SJCRH30 (cell line): ENCODE measurements at places on chromosomes 4 and X.

DNA sequence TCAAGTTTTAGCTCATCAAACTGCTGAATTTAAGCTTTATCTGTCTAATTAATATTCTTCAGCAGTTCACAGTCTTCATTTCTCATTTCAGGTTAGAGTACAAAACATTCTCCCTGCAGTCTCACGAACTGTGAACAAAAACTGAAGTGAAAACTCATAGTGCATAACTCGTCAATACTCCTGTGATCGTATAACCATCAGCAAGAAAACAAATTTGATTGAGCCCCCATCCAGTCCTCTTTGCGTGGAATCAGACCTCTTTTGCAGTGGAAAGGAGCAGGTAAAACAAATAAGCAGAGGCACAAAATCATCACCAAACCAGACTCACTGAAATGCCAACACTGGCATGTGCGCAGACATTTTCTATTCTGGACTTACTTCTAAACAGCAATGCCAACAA is 12.7 kb downstream of the ADAM29 start:
- DNase-seq: no peak

DNA sequence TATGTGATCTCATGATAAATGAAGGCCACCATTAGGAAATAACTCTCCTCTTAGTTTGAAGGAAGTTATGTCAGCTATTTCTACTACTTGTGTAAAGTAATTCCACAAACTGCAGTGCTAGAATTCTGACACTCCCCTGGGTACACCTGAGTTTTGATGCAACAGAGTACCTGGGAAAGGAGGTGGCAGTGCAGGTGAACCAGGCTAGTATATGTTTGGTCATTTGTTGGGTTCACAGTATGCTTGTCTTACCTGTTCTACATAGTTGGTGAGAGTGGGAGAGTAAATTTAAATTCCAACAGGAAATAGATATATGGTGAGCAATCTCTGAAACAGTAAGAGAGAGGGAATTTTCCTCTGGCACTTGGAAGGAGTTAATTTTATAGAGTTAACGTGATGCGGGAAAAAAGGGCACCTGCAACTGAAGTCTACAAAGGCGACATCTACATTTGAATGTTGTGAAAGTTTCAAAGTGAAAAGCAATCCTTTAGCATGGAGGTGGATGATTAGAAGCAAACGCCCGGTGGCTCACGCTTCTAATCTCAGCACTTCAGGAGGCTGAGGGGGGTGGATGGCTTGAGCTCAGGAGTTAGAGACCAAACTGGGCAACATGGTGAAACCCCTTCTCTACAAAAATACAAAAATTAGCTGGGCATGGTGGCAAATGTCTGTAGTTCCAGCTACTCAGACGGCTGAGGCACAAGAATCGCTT is 8.3 kb upstream of the SLC10A6 start:
- DNase-seq: no peak

DNA sequence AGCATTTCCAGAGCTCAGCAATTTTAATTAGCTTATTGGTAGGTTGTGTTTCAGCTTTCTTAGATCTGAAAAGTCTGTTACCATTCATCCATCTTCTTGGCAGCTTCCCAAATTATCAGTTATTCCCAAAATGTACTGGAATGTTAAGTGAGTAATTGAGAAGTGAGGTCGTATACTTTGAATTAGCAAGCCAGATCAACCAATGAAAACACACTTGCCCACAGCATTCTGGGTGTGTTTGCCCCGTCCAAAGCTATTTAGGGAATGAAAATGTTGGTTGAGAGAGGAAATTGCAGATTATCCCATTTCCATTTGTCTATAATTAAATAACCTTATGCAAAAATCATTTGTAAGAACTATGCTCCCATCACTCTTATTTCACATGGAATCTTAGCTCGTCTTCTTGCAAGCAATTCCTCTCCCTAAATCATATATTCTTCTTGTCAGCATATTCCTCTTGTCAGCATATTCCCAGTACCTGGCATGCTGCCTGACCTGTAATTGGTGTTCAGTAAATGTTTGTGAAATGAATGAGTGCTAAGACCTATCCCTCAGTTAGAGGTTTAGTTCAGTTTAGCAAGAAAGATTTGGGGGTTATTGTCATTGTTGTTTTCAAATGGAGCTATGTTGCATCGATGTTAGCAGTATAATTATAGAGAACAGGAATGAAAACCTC is 23.3 kb upstream of the ANTXR2 start:
- no peak for DNase-seq

DNA sequence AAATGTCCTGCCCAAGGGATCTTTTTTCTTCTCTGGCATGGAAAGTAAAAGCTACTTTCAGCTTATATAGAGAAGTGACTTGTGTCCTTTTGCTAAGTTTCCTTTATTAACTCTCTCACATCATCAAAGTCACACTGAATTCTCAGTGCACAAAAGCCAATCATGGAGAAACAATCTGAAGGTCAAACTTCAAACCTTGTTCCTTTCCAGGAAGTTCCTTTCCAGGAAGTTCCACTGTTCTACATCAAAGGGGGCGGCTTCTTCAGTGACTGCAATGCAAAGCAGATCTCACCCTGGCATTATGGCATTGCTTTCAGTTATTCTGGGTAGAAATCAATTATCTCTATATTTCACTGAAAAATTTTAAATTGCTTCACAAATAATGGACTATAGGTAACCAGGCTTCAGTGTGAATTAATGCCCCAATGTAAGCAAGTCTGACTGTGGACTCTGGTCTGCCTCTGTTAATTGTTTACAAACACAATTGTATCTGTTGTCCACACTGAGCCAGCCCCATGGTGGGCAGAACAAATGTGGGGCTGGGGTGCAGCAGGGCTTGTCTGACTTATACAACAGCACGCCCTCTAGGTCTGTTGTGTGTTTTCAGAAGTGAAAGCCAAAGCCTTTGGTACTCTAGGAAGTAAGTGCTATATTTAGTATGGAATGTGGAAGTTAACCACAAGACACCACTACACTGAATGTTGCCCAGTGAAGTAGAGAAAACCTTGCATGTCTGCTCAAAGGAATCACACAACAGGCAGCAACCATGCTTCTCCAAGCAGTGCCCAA is 98.8 kb downstream of the CDS1 start:
- DNase-seq: peak; percentile 26

DNA sequence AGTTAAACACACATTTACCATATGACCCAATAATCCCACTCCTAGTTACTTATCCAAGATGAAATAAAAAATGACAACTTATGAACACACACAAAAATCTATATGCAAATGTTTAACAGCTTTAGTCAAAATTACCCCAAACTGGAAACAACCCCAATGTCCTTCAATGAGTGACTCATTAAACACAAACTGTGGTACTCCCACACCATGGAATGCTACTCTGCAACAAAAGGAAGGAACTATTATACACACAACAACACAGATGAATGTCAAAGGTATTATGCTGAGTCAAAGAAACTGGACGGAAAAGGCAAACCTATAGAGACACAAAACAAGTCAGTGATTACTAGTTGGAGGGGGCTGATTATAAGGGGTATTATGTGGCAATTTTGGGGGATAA is 40.5 kb downstream of the MED14 start:
- DNase-seq: no peak

DNA sequence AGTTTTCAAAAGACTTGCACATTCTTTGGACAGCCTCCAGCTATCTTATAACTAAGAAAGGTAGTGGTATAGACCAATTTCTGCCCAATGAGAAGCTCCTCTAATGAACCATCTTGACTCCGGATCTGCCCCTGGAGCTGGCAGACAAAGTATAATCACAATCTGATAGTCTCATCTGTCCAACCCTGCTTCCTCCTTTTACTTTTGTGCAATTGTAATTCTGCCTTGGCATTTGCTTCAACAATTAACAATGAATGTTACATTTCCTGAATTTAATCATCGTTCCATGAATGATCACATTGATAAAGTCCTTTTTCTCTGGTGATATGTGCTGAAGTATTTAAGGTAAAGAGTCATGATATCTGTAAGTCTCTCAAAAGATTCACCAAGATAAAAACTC is 27.8 kb downstream of the FRYL start:
- no peak for DNase-seq

DNA sequence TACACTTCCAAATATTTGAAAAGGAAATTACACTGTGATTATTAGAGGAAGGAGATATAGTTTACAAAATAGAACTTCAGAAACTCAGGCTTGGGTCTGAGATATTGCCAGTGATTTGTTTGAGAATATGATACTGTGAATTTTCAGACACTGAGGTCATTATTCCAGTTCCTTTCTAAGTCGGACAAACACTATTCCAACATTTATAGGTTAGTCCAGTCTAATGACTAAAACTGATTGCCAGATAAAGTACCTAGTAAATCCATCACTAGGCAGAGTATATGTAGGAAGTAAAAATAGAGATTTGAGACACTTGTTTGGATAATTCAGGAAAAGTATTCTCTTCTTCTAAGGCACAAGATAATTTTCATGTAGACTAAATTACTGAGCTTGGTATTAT is 13.2 kb downstream of the MTTP start:
- no peak for DNase-seq

DNA sequence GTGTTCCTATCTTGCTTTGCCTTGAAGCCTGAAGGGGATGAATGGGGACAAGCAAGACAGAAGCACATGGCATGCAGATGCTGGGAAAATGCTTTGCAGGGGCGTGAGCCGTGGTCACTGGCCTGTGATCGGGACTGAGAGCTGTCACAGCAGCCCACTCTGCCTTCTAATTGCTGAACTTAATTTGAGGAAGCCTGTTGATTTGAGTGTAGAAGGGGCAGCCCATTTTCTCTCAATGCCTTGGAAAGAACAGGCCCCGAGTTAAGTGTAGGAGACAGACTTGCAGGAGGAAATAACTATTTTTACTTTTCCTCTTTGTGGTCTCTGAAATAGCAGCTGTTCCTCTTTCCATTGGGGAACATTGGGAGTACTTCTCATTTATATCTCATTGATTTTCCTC is 26.1 kb upstream of the TBC1D1 start:
- no peak for DNase-seq

DNA sequence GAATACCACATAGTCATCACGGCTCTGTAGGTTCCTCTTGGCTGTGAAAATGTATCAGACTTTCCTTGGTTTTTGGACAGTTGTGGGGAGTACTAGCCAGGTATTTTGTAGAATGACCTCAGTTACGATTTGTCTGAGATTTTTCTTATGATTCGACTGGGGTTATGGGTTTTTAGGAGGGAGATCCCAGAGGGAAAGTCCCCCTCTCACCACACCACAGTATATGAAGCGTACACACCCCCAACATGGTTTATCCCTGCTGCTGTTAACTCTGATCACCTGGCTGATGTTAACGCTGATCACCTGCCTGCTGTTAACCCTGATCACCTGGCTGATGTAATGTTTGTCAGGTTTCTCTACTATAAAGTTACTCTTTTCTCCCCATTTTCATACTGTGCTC is 72.6 kb downstream of the ANAPC4 start:
- no peak for DNase-seq

DNA sequence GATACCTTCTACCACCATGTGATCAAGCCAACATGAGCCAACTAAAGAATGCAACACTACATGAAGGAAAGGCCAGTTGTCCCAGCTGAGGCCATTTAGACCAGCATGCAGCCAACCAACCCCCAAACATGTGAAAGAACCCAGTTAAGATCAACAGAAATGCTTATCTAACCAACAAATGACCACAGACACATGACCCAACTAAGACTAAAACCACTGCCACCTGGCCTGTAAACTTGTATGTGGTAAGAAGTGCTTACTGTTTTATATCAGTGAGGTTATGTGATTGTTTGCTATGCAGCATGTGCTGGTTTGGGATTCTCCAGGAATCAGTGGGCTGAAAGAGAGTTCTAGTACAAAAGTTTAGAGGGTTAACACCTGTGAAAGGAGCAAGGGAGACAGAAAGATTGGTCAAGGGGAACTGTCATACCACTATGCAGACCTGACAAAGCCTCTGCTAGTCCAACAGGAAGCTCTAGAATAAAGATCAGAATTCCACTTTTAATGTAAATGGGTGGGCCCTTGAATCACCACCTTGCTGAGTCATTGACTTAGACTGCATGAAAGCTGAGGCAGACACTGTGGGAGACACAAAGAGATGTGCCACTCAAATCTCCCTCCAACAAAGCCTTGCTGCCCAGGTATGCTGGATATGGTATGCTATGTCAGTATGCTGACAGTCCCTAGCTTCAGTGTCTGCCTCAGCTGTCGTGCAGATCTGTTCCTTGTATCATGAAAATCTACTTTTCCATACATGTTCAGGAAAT is 6.1 kb upstream of the SH3D19 start:
- no peak for DNase-seq

DNA sequence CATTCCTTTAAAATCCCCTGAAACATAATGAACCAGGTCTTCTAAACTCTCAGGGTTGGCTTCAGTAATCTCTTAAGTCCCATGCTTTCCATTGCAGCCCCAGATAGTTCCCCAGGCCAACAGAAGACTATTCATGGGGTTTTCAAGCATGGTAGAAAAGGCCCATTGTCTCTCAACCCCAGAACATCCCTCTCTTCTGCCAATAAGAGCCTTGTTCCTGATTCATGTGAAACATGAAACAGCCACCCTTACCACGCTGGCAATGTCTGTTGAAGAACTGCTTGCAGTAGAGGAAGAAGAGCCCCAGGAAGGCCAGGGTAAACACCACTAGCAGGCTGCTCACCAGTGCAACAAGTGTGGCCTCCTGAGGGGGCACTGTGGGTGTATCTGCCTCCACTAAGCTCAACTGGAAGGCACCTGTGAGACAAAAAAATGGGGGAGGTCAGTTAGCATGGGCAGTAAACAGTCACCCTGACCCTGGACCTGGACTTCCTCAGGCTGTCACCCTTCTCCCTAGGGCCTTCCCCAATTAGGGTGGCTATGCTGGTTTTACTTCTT is 36.4 kb downstream of the EDA2R start:
- DNase-seq: no peak

- no peak for DNase-seq
Observed at GRCh38 chrX:146186540-146186939, 368.9 kb downstream of the SLITRK2 start.

GRCh38 chrX:31656013-31656412 is 584.2 kb upstream of the FTHL17 start:
- no peak for DNase-seq

DNA sequence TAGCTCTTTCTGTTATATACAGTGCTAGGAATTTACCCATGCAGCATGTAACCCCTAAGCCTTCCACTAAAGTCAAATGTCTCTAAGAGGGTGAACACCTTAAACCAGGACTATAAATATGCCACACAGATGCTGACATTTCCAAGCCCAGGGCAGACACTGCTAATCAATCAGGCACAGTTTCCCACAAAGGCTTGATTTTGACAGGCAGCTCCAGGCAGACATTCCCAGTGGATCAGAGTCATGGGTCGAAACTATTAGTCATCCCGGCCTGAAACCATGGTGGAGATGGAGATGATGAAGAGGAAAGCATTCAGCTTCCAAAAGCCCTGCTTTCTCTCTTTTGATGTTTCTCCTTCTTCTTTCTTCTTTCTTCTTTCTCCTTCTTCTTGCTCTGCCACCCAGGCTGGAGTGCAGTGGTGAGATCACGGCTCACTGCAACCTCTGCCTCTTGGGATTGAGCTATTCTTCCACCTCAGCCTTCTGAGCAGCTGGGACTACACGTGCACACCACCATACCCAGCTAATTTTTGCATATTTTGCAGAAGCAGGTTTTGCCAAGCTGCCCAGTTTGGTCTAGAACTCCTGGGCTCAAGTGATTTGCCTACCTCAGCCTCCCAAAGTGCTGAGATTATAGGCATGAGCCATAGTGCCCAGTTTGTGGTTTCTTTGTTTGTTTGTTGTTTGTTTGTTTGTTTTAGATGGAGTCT is 21.0 kb upstream of the SORCS2 start:
- DNase-seq: no peak
